ENCODE measurements at places on chromosomes 13 and 19.

- DNase-seq = no peak
These were observed 18.3 kb upstream of the NFIC start for GRCh38 chr19:3348042-3348441.

GRCh38 chr19:7879111-7879807 lies 5.1 kb upstream of the PRR36 start:
- no peak for DNase-seq

DNA sequence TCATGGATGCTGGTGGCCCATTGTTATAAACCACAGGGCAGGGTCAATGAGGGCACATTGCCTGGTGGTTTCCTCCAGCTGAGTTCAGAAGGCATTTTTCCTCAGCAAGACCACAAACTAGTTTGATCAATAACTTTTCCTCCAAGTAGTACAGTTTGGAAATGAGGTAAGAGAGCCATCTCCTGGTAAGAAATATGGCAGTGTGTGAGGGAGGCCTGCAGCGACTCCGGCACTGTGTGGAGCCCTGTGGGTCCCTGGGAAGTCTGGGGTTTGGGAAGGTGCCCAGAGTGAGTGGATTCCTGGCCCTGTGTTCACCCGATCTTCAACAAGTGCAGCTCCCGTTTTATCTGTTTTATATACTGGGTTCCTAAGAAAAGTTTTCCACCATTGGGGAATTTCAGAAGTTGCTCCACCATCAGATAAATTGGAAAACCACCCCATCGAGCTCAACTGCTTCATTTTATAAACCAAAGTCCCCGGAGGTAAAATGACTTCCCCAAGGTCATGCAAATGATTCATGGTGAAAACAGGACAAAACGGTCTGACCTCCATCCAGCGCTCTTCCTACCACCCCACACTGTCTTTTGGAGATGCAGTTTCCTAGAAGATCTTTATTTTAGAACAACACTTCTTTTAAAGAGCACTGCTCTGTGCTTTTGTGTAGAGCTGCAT lies 148.4 kb downstream of the KATNAL1 start:
- peak; percentile 43 for DNase-seq

DNA sequence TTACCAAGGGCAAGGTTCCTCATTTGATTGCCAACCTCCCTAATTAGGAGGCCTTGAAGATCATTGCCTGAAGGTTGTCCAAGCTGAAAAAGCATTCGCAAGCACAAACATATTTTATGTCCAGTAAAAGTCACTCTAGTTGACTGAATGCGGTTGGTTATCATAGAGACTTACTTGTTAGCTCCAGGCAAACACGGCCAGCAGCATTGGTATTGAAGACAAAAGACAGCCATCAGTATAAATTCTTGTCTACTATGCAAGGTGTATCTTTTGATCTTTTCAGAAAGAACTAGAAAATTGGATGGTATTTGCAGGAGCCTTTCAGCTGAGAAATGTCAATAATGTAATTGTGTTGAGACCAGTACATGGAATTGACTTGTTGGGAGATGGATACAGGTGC lies 129.9 kb downstream of the GPC6 start:
- no peak for DNase-seq

GRCh38 chr19:14683439-14683838 lies 6.4 kb upstream of the ZNF333 start:
- no peak for DNase-seq

GRCh38 chr19:38019396-38019724 lies 112.4 kb downstream of the SIPA1L3 start:
- DNase-seq = no peak

- no peak for DNase-seq
These were observed 2363.8 kb downstream of the PCDH9 start for GRCh38 chr13:64866331-64866730.

GRCh38 chr13:39039041-39039440 lies 785 bp downstream of the NHLRC3 start:
- DNase-seq = no peak

- DNase-seq = no peak
These were observed 413.6 kb downstream of the HS6ST3 start for GRCh38 chr13:96503481-96503880.

GRCh38 chr13:44300895-44301638 lies 72.6 kb upstream of the SERP2 start:
- DNase-seq = no peak

DNA sequence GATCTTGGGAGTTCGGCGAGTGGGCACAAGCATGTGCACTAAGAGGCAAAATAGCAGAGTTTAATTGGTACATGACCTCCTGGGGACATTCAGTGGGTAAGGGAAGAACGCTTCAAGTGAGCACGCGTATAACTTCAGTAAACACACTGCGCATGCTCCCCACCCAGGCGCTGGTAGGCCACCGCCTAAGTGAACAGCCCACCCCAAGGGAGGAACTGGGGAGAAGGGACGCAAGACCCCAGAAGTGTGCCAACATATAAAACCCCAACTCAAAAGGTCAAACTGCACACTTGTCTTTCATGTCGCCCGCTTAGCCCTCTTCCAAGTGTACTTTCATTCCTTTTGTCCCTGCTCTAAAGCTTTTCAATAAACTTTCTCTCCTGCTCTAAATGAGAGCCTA lies 10.5 kb upstream of the NTN5 start:
- no peak for DNase-seq

- DNase-seq = no peak
These were observed 155.3 kb upstream of the LSM14A start for GRCh38 chr19:34017024-34017423.

DNA sequence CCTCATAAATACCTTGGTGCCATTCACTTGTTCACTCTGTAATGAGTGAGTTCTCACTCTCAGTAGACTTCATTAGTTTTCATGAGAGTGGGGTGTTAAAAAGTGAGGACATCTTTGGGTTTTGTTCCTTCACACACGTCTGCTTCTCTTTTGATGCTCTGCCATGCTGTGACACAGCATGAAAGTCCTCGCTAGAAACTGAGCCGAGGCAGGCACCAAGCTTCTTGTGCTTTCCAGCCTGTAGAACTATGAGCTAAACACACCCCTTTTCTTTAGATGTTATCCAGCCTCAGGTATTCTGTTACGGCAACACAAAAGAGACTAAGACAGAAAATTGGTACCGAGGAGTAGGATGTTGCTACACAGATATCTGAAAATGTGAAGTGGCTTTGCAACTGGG lies 43.7 kb downstream of the ALOX5AP start:
- no peak for DNase-seq

DNA sequence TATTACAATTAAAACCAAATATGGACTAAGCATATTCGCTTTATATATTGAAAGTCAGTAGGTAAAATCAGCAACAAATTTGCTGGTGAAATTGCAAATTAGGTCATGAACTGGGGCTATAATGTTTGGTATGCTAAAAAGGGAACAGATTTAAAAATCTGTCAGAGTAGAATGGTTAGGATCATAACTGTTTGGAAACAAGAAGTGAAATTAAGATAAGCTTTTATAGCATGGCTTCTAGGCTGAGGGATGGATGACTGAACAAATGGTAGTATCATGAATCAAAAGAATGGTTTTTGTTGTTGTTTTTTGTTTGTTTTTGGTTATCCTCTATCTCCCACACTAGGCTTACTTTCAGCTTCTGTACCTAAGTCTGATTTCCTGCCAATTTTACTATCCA lies 1090.4 kb downstream of the PCDH9 start:
- no peak for DNase-seq

GRCh38 chr19:15252398-15253018 lies 20.3 kb upstream of the EPHX3 start:
- no peak for DNase-seq

- DNase-seq = no peak
These were observed 7.5 kb downstream of the GPR180 start for GRCh38 chr13:94609196-94609595.

- no peak for DNase-seq
These were observed 197.0 kb downstream of the MZT1 start for GRCh38 chr13:72530471-72530870.

- DNase-seq = no peak
These were observed 474 bp upstream of the ZNRF4 start for GRCh38 chr19:5454743-5455142.

GRCh38 chr13:84096216-84096615 lies 213.9 kb upstream of the SLITRK1 start:
- DNase-seq = no peak

DNA sequence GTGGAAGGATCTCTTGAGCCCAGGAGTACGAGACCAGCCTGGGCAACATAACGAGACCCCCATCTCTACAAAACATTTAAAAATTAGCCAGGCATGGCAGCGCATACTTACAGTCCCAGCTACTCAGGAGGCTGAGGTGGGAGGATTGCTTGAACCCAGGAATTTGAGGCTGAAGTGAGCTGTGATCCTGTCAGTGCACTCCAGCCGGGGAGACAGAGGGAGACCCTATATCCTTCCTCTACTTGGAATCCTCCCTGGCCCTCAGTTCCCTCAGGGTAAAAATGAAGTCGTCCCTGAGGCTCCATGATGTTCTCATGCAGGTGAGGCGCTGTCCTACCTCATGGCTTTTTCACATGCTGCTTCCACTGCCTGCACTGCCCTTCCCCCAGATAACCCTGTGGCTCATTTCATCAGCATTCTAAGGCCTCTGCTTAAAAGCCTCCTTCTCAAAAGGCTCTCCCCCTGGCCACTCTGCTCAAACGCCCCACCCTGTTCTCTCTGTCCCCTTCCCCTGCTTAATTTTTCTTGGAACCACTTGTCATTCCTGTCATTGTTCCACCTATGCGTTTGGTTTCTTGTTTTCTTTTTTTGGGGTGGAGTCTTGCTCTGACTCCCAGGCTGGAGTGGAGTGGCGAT lies 19.2 kb downstream of the DNM2 start:
- no peak for DNase-seq

GRCh38 chr13:98506728-98507230 lies 70.1 kb downstream of the STK24 start:
- DNase-seq = no peak

- no peak for DNase-seq
These were observed 431.7 kb downstream of the SLITRK1 start for GRCh38 chr13:83450591-83450990.

DNA sequence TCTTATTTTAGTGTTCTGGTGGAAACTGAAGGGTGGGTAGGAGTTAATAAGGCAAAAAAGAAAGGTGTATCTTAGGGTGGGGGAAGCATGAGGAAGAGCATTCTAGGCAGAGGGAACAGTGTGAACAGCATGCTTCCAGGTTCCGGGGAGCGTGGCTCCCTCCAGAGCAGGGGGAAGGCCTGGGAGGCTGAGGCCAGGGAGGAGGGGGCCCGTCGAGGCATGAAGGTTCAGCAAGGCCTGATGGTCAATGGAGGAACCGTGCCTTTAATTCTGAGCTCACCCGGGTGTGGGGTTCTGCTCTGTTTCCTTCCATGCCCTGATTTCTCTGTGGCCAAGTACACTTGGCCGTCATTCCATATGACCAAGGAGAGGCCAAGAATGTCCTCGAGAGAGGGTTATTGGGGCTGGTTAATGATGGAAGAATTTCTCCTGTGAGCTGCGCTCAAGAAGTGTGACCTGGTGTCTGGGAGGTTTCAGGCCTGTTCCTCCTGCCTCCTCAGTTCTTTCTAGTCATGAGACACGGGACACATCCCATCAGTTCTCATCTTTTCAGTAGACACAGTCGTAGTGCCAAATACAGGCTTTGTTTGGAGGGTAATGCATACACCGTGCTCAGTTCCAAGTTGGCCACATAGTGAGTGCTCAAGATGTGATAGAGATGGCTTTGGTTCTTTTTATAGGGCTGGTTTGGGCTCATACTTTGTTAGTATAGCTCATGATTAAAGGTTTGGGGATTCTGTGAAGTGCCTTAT lies 73.6 kb downstream of the SIPA1L3 start:
- DNase-seq = no peak

- no peak for DNase-seq
These were observed 26.8 kb upstream of the SACS start for GRCh38 chr13:23460309-23460708.

DNA sequence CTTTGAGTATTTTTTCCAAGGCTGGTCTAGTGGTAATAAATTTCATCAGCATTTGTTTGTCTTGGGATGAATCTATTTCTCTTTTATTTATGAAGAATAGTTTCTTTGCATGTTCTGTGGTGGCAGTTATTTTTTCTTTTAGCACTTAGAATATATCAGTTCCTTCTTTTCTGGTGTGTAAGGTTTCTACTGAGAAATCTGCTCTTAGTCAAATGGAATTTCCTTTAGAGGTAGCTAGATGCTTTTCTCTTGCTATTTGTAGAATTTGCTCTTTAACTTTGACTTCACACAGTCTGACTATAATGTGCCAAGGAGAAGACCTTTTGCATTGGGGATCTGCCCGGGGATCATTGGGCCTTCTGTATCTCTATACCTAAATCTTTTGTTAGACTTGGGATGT lies 4.1 kb upstream of the SIGLEC6 start:
- no peak for DNase-seq

DNA sequence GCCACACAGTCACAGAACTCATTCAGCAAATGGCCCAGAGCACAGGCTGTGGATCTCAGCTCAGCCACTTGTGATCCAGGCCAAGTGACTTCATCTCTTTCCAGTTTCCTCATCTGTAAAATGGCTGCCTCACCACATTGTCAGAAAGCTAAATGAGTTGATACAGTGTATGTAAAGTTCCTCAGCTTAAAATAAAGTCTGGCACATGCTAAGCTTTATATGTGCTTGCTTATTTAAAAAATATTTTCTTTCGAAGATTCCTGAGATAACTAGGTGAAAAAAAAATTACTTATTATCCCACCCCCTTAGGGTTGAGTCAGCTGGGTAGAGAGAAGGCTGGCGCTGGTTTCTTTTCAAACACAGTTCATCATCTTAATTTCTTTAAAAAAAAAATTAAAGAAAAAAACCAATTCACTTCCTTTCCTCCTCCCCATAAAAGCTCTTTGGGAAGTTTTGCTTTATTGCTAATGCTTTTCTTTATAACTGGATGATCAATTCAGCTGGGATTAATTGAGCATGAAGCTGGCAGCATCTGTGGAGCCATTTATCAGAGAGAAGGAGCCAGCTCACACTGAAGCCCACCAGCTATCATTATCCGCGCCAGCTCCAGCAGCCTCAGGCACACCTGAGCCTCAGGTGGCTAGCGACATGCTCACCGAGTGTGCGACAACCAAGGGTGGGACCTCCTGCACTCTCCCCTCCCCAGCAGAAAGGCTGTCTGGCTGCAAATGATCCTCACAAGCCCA lies 354.9 kb downstream of the FOXO1 start:
- DNase-seq = no peak

GRCh38 chr19:50780753-50781435 lies 9.3 kb upstream of the ACP4 start:
- no peak for DNase-seq

DNA sequence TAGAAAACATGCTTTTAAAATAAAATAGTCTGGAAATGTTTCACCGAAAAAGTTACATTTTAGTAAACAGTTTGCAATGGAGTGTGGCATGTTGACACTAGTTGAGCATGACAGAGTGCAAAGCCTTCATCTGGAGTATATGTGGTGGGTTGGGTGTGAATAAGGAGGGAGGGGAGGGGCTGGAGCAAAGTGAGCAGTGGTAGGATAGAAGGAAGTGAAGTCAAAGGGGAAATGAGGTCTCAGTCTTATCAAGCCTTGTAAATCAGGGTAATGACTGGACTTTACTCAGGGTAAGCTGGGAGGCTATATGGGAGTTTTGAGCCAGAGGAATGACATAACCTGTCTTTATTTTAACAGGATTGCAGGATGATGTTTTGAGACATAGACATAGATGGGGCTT lies 222.8 kb downstream of the PCDH20 start:
- no peak for DNase-seq
